ENCODE measurements at places on chromosomes 4 and X.
A peak's percentile ranks its signal among the peaks of the same experiment; 100 is the strongest.

DNA sequence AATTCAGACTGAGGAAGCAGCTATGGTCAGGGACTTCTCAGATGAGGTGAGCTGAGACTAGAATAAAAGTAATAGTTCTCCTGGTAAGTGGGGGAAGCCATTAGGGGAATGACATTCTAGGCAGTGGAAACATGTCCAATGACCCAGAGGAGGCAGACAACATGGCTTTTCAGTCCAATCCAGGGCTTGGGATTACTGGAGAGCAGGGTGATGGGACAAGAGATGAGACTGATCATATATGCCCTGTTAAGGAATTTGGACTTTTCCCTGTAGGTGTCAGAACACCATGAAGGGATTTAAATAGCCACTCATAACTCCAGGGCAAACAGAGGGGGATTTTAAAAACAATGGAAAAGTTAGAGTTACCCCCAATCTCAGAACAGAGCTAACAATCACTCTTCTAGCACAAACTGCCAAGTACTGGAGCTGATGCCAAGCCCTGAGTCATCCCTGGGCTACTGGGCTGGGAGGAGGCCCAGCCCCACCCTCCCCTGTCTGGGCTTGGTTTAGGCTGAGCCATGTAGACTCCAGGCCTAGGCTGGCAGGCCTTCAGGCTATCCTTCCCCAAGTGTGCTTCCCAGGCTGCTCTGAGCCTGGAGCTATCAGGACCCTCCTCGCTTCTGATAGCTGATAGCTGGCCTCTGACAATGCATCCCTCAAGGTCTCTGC, 22.7 kb upstream of the MSN start:
- no peak for DNase-seq

DNA sequence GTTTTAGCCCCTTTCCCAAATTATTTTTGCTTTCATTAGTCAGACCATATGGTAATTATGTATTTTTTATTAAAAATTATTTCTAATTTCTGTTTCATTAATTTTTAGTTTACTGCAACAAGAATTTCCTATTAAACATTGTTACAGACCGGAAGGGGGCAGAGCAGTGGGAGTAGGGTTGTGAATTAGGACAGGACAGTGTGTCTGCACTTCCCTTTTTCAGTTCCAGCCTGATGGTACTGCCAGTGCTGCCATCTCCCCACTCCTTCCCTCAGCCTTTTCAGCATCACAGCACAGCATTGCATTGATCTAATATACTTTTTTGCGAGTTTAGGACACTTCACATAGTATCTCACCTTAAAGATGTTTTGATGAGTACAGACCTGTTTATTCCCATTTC, 76.5 kb downstream of the STIM2 start:
- no peak for DNase-seq

- DNase-seq: no peak
Measured at GRCh38 chr4:78439328-78439727, 112.2 kb upstream of the ANXA3 start.

DNA sequence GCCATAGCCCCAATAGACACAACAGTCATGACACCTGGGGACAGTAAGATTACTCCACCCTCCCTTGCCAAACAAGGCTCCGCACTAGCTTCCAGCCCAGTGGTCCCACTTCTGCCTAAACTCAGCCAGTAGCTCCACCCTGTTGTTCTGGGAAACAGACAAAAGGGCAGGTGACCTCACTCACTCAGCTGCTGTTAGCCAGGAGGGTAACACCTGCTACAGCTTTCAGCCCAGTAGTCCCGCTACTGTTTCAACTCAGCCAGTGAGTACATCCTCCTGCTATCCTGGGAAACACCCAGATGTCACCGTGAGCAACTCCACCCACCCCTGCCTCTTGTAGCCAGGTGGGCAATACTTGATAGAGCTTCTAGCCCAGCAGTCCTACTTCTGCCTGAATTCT, 162.7 kb upstream of the CPXCR1 start:
- no peak for DNase-seq

DNA sequence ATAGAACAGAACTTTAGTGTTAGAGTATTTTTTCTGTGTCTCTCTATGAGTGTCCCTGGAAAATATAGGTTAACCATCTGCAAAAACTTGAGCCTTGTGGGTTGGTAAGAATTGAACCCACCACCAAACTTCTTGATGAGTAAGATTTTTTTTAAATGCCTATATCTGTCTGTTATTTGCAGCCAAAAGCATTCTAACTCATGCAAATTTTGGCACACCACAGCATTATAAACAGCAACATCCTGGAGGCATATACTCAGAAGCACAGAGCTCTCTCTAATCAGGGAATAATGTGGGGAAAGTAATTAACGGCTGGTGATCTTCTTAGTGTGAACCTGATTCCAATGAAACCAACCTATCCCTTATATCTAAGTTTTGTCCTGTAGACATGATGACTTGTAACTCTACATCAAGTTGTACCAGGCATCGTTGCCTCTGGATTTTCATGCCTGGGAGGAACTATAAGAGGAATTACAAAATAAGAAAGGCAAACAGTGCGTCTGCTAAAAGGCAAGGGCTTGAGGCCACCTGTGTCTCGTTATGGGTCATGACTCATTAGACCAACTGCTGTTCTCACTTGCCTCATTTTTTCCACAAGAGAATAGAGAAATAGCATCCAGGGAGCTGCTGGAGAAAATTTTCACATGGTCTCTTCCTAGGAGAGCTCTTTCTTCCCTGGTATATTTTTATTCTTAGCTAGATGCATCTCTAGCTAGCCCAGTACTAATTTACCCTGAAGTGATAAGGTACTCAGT, 202.4 kb downstream of the CHIC2 start:
- DNase-seq: no peak

DNA sequence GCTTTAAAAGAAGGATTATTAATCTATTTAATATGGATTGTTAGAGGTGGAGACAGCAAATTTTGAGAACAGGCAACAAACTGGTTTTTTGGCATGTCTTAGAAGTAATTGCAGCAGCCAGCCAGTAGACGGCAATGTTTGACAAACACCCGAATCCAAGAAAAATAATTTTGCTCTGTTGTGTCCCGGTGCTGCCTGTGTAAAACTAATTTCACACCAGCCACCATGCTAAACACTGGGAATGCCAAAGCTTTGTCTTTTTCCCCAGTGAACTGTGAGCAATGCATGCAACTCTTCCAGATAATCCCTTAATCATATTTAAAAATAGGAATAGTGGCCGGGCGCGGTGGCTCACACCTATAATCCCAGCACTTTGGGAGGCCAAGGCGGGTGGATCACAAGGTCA, 25.9 kb downstream of the SMIM31 start:
- peak; percentile 8 for DNase-seq

DNA sequence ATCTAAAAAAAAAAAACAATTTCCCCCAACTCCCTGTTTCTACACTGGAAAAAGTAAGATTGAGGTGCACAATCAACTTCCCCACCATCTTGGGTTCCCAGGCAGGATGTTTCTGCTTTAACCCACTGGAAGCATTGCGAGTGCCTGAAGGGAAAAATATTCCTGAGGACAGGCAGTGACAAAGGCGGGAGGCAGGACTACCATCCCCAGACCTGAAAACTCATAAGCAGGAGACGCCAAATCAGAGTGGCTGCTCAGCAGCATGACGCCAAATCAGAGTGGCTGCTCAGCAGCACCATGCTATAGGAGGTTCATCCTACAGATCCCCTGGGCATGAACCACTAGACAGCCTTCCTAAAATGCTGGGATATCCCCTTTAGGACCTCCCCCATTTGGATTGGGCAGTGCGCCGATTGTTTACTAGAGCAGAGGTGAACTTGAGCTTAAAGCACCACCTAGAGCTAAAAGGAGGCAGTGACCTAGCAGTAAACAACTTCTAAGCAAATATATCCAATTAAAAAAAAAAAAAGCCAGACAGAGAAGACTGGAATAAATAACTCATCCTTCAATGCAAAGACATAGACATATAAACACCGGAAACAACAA, 35.0 kb upstream of the GK start:
- no peak for DNase-seq

DNA sequence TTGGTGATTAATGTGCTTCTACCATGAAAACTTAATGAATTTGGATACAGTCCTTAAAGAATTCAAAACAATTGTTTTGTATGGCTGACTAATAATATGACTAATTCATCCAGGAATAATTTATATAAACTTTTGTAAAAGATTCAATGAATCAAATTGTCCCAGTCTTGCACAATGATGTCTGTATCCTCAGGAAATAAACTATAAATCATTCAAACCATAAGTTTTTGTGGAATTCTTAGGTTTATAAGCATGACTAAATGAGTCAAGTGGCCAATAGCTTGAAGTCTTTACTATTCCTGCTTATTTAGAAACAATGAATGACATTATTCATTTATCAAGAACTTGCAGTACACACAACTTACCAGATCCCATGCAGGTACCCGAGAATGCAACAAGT, 935.0 kb upstream of the INTU start:
- no peak for DNase-seq

- DNase-seq: no peak
Measured at GRCh38 chrX:122770581-122770980, 413.5 kb upstream of the GRIA3 start.

GRCh38 chrX:110794601-110795000, 1.0 kb downstream of the CHRDL1 start:
- DNase-seq: no peak

DNA sequence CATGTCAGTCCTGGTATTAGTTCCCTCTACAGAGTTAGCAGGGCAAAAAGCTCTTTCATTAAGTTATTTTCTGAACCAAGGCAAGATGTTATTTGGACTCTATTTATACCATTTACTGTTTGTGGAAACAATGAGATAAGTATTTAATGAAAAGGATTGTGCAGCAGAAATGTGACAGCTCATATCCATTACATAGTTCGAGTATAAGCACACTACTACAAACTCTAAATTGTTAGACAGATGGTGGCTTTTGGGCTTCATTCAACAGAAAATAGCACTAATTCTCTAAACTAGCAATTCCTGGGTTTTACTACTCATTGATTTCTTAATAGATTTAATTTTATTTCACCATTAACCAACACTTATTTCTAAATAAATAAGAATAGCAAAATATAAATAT, 95.2 kb upstream of the ANK2 start:
- DNase-seq: no peak

DNA sequence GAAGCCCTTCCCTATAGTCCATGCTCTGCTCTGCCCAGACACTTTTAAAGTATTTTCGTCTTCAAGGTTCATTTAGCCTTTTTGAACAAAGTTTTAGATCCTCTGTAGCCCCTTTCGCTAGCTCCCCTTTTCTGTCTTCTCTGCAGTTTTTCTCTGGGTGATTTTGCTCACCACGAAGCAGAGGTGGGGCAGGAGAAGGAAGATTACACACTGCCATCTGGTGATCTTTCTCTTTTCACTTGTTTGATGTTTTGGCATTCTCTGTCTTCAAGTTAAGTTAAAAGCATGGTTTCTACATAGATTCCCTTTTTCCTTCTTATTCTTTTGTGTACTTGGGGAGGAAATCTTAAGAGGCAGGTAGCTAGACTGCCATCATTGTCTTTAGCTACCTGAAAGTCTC, 43.9 kb downstream of the CC2D2A start:
- DNase-seq: no peak

DNA sequence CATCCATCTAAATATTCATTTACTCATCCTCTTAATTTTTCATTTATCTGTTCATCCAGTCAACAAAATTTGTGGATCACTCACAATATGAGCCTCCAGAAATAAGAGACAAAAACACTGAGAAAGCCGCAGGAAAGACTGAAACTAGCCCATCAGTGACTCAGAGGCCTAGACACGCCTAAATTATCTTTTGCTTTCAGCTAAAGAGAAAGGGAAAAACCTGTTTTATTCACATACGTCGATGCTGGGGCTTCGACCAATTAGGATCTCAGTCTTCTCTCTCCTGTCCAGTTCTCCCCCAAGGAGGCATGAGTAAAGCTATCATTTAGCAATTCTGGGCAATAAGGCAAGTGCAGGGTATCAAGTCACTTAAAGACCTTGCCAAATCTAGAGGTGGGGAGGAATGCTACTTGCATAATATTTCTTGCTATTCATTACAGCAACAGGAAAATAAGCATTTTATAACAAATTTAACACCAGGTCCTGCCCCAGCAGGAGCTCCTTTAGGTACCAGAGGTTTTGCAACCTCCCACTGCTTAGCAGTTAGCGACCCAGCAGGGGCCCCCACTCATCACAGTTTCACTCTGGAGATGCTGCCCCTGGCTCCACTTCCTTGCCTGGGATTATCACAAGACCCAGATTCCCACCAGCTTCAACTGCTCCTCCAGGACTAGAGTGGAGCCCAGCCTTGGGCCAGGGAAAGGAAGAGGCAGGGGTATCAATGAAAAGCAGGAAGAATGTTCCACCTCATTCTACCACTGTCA, 30.1 kb upstream of the TMEM154 start:
- DNase-seq: no peak
